ENCODE measurements at places on chromosomes 12 and 14.

- H3K4me1 ChIP-seq: peaks cover 23% of the 10 kb centered on the region
- H3K36me3 ChIP-seq: no peaks in the 10 kb centered on the region
- peak; percentile 52 for DNase-seq
- H3K4me3 ChIP-seq: no peak overlapping the region
These were observed 68.6 kb upstream of the FERMT2 start for GRCh38 chr14:53019406-53019805.

GRCh38 chr14:77002889-77003288 is 25.6 kb downstream of the IRF2BPL start:
- no peaks in the 10 kb centered on the region for H3K36me3 ChIP-seq
- peaks cover 12% of the 10 kb centered on the region for H3K4me1 ChIP-seq
- DNase-seq: no peak
- no peak overlapping the region for H3K27ac ChIP-seq
- H3K4me3 ChIP-seq: no peak overlapping the region

DNA sequence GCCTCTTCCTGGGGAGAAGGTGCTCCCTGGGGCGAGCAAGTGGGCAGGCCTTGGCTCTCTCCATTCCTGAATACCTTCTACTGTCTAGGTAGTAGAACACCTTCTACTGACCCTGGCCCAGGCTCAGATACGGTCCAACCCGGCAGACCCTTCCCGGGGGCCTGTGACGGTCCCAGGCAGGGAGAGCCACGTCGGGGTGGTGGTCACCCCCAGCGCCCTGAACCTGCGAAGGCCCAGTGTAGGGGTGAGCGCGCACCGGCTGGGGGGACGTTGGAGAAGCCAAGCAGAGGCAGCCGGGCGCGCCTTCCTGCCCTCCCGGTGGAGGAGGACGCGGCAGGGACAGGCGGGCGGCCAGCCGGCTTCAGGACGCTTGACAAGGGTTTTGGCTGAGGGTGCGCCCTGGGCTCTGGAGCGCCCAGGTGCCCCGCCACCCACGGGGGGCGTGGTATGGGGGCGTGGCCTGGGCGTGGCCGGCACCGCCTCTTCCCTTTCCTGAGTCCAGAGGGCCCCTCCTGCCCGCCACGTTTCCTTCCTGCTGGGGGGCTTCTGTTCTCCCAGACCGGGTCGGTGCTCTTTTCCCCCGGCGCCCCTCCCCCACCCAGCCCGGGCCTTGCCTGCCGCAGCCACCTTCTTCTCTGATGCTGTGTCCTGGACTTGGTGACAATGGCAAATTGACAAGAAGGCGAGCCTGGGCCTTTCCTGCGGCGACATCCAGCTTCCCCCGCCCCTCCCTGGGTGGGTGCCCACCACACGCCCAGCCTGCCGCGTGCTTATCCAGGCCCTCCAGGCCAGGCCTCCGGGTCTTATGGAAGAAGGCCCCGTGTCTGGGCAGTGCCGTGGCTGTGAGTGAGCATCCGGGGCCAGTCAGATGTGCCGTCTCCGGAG is 24.5 kb upstream of the PPP1R13B start:
- 0 out of 2 replicates have a peak, but pooled peaks cover 4% of the 10 kb centered on the region for H3K4me1 ChIP-seq
- H3K27me3 ChIP-seq: no peaks in the 10 kb centered on the region
- no peaks in the 10 kb centered on the region for H3K36me3 ChIP-seq
- peak overlapping the region; percentile 57 for H3K4me3 ChIP-seq

DNA sequence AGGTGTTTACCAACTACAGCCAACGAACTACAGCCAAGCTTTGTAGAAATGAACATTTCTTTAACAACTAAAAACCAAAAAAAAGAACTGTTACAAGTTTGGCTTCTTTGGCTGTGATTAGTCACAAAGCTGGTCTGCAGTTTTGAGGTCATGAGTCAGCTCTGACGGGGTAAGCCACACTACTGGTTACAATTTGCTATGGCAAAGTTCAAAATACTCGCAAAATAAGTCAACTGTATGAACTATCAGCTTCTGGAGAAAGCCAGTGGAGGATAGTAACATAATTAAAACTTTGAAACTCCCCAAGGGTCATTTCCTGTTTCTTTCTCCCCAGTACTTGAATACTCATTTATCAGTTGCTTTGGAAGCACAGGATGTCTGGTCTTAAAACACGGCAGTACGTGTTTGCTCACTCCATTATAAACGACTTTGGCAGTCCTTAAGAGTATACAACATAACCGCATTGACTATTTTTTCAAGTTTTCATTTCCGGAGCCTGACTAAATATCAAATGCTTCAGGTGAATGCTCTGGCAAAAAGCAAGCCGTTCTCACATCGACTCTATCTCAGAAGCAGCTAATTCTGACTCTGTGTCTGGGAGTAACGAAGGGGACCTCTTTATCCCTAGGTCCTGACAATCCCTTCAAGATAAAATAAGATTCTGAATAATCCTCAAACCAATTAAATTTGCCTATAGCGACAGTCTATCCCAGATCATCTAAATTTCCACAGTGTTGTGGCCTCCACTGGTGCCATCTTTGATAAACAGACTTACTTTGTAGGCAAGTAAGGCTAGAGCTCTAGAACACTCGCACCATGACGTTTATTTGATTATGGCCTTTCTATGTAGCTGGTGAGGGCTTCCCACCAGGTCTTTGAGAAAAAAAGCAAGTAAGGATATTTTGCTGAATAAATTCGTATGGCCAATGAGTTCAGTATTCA is 10.6 kb downstream of the PHLDA1 start:
- H3K27ac ChIP-seq: peak overlapping the region; percentile 98
- peak overlapping the region; percentile 41 for H3K4me3 ChIP-seq
- no peaks in the 10 kb centered on the region for H3K27me3 ChIP-seq
- H3K4me1 ChIP-seq: peaks cover 51% of the 10 kb centered on the region

DNA sequence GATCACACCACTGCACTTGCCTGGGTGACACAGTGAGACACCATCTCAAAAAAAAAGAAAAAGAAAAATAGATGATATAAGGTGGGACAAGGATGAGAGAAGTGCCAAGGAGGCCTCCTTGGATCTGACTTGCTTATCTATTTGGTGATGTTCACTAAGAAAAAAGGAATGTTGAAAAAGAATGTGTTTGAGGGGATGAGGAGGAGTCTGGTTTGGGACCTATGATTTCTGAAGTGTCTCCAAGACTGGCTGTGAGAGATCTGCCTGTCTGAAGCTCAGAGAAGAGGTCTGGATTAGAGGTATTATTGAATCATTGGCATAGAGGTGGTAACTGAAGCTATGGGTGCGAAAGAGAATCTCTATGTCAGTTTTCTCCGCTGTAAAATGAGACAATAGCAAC is 42.8 kb downstream of the BCAT1 start:
- H3K4me1 ChIP-seq: peaks cover 42% of the 10 kb centered on the region
- H3K27ac ChIP-seq: peak overlapping the region; percentile 42
- no peak for DNase-seq
- H3K27me3 ChIP-seq: no peaks in the 10 kb centered on the region
- no peak overlapping the region for H3K4me3 ChIP-seq
- no peaks in the 10 kb centered on the region for H3K36me3 ChIP-seq

DNA sequence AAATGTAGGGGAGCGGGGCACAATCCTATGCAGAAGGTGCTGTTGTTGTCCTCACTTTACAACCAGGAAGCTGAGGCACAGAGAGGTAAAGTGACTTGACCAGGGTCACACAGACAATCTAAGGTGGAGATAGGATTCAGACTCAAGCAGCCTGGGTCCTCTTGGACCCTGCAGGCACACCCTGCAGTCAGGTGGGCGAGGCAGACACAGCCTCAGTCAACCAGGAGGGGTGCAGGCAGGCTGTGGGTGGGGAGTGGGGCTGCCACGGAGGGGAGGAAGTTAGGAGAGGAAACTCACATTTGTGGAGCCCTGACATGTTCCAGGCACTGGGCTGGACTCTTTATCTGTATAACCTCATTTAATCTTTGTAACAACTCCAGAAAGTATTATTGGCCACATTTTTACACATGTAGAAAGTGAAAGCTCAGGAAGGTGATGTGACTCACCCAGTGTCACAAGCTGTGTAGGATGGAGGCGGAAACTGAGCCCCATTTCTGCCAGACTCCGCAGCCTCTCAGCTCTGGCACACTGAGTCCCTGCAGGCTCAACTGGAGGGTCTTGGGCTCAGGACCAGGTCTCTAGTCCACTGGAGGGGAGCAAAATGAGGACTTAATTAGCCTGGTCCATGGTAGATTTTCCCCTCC is 24.9 kb upstream of the CHGA start:
- H3K27me3 ChIP-seq: peaks cover 18% of the 10 kb centered on the region
- peak; percentile 10 for DNase-seq
- H3K4me3 ChIP-seq: no peak overlapping the region
- H3K27ac ChIP-seq: no peak overlapping the region
